ENCODE measurements at places on chromosomes 3 and 15.
A peak's percentile ranks its signal among the peaks of the same experiment; 100 is the strongest.

GRCh38 chr3:131397889-131398288 lies 16.3 kb downstream of the NUDT16 start:
- no peaks in the 10 kb centered on the region for H3K27me3 ChIP-seq
- no peaks in the 10 kb centered on the region for H3K36me3 ChIP-seq
- H3K27ac ChIP-seq, result no peak overlapping the region
- H3K4me1 ChIP-seq, result no peaks in the 10 kb centered on the region
- no peak overlapping the region for H3K4me3 ChIP-seq

DNA sequence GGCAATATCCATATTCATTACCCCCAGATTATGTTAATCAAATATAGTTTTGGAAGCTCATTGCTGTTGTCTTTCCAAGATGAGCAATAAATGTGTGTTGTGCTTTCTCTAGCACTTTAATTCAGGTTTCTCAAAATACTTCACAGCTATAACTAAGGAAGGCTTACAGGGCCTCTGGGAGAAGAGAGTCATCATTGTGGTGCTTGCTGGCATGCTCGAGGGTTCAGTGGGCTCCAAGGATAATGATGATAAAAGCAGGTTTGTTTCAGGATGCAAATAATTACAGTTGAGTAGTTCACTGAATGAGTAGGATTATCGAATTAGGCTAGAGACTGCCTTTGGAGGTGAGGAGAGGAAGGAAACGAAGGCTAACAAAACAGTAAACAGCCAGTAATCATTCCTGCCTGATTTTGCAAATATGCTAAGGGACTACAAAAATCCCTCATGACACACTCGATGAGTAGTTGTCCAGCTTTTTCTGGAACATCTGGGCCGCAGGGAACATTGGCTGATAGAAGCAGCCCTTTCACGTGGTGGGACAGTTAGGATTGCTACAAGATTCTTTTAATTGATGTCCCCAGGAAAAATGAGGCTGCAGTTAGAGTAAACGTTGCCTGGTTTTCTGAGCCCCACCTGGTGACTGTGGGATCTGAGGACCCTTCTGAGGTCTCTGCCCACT lies 54.1 kb downstream of the SLC7A14 start:
- no peak for DNase-seq
- peaks cover 2% of the 10 kb centered on the region for H3K27me3 ChIP-seq
- H3K4me1 ChIP-seq, result no peaks in the 10 kb centered on the region
- no peak overlapping the region for H3K27ac ChIP-seq
- H3K4me3 ChIP-seq, result no peak overlapping the region

DNA sequence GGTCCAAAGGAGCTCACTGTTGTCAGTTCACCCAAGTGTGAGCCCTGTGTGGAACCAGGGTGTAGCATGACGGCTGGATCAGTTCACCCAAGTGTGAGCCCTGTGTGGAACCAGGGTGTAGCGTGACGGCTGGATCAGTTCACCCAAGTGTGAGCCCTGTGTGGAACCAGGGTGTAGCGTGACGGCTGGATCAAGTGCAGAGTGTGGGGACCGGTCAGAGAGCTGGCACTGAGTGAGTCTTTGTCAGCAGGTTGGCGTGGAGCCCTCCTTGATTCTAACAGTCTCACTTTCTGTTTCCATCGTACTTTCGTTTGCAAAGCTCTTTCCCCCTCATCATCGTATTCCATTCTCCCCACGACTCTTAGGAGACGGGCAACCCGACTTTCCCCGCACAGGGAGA lies 57.9 kb upstream of the DLG1 start:
- H3K27me3 ChIP-seq, result no peaks in the 10 kb centered on the region
- no peaks in the 10 kb centered on the region for H3K4me1 ChIP-seq
- no peaks in the 10 kb centered on the region for H3K36me3 ChIP-seq
- no peak for DNase-seq
- H3K4me3 ChIP-seq, result no peak overlapping the region

- H3K27me3 ChIP-seq, result no peaks in the 10 kb centered on the region
- H3K4me3 ChIP-seq, result no peak overlapping the region
- H3K36me3 ChIP-seq, result no peaks in the 10 kb centered on the region
- H3K27ac ChIP-seq, result no peak overlapping the region
These were observed 245.3 kb downstream of the RPLP1 start for GRCh38 chr15:69697916-69698315.

DNA sequence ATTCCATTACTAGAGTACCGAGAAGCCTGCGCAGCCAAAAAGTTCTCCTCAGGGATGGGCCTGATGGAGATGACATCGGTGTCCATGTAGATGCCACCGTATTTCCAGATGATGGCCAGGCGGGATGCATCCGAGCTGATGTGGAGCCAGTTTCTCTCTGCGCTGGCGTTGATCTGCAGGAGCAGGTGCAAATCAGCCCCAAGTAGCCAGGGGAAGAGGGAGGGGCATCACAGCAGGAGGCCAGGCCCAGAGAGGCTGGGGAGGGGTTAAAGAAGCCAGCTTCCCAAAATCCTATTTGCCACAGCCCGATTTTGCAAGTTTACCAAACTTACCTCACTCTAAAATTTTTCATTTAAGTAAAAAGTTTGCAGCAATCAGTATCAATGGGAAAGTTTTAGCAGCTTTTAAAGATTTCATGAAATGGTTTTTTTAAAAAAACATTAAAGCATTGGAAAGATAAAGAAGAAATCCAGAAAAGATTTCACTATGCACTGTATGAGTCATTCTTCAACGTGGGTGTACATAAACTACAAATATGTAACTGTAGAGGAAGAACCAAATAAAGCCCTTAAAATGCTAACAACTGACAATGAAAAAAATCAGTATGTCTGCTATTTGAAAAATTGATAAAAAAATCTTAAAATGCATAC lies 7.4 kb downstream of the A4GNT start:
- no peak overlapping the region for H3K27ac ChIP-seq
- no peak for DNase-seq
- no peaks in the 10 kb centered on the region for H3K36me3 ChIP-seq

DNA sequence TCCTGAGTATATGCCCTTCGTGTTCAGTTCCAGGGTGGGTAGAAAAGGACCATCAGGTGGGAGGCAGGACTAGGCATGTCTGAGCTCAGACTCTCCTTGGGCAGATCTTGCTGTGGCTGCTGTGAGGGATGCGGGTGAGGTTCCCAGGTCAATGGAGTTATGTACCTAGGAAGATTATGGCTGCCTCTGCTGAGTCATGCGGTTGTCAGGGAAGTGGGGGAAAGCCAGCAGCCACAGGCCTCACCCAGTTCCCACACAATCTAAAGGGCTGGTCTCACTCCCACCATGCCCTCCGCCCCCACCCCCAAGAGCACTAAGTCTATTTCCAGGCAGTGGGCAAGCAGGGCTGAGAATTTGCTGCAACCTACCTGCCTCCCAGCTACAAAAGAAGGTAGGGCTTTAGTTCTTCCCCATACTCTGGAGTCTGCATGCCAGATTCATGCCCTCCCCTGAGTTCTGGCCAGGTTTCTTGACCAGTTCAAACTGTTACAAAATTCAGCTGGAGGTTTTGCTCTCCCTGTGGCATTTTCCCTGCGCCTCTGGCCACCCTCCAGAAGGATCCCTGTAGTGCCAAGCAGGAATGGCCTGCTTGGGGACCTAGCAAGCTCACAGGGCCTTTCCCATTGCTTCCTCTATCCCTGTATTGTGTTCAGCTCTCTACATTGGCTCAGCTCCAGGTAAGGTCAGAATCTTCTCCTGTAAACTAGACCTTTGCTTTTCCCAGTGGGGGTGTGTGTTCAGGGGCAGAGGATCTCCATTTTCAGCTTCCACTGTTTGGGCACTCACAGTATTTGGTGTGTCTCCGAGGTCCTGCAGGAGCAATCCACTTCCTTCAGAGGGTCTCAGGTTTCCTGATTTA lies 12.7 kb upstream of the TMCO5A start:
- H3K4me1 ChIP-seq, result no peaks in the 10 kb centered on the region
- DNase-seq, result peak; percentile 7
- no peaks in the 10 kb centered on the region for H3K27me3 ChIP-seq
- no peak overlapping the region for H3K4me3 ChIP-seq
- H3K27ac ChIP-seq, result no peak overlapping the region
- no peaks in the 10 kb centered on the region for H3K36me3 ChIP-seq

Data from common myeloid progenitor, CD34-positive (primary cell).